ENCODE measurements at places on chromosomes 16 and 17. TPM values are rescaled to one million over a fixed set of nuclear protein-coding genes. Genes with fewer than 3 reads are reported as not detected.

GRCh38 chr17:71830866-71831265 lies 290.0 kb upstream of the SOX9 start:
- no peak overlapping the region for H3K27ac ChIP-seq
- DNase-seq: no peak
- H3K27me3 ChIP-seq: peaks cover 36% of the 10 kb centered on the region
- no peak overlapping the region for H3K4me3 ChIP-seq
- no peaks in the 10 kb centered on the region for H3K4me1 ChIP-seq

FAHD1 gene
- 43.3 TPM for total RNA-seq

GRCh38 chr17:49089094-49089493 lies 43.5 kb upstream of the B4GALNT2 start:
- H3K27me3 ChIP-seq: peaks cover 24% of the 10 kb centered on the region
- H3K4me3 ChIP-seq: no peak overlapping the region
- no peak for DNase-seq

GRCh38 chr17:79043191-79043930 lies 19.4 kb downstream of the C1QTNF1 start:
- peaks cover 51% of the 10 kb centered on the region for H3K27me3 ChIP-seq
- H3K27ac ChIP-seq: no peak overlapping the region
- no peak overlapping the region for H3K4me3 ChIP-seq
- H3K36me3 ChIP-seq: peaks cover 23% of the 10 kb centered on the region
- H3K4me1 ChIP-seq: peaks cover 27% of the 10 kb centered on the region
- DNase-seq: no peak

- no peaks in the 10 kb centered on the region for H3K27me3 ChIP-seq
- no peak for DNase-seq
- H3K36me3 ChIP-seq: peaks cover 5% of the 10 kb centered on the region
- peaks cover 19% of the 10 kb centered on the region for H3K4me1 ChIP-seq
Measured at GRCh38 chr17:43554857-43555256, 8.7 kb upstream of the ETV4 start.

DNA sequence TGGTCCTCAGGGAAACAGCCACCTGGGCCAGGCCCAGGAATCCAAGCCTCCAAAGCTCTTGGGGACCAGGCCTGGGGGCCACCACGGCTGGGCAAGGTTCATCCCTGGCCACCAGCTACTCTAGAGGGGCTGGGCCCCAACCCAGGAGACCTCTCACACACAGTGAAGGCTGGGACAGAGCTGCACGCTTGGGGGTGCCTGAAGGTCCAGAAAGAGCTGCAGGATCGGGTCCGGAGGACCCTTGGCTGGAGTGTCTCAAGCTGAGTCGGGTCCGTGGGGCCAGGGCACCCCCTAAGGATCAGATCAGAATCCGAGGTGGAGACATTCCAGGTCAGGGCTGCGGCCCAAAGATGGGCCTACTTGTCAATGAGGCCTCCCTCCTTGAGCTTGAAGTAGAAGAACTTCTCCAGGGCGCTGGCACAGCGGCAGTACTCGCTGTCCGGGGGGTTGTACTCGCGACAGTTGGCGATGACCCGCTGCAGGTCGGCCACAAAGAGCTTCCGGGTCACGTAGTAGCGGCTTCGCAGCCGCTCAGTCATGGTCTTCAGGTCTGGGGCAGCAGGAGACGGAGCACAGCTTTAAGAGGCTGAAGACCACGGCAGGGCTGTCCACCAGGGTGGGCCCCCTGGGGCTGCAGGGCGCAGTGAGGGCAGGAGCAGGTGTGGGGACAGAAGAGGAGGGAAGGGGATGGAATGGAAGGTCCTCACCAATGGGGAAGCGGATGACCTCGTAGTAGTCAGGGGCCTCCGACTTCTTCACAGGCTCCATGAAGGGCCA lies 967 bp upstream of the DHX58 start:
- DNase-seq: no peak
- peaks cover 73% of the 10 kb centered on the region for H3K36me3 ChIP-seq
- H3K27ac ChIP-seq: no peak overlapping the region

- H3K4me3 ChIP-seq: no peak overlapping the region
- no peak for DNase-seq
- peaks cover 13% of the 10 kb centered on the region for H3K4me1 ChIP-seq
- no peaks in the 10 kb centered on the region for H3K36me3 ChIP-seq
- H3K27me3 ChIP-seq: peaks cover 81% of the 10 kb centered on the region
- no peak overlapping the region for H3K27ac ChIP-seq
Measured at GRCh38 chr17:4635823-4636375, 5.6 kb downstream of the ALOX15 start.

METTL26 gene
- 117 TPM for total RNA-seq

- peak; percentile 90 for DNase-seq
- no peak overlapping the region for H3K27ac ChIP-seq
- H3K36me3 ChIP-seq: no peaks in the 10 kb centered on the region
- no peaks in the 10 kb centered on the region for H3K4me1 ChIP-seq
- peaks cover 17% of the 10 kb centered on the region for H3K27me3 ChIP-seq
- H3K4me3 ChIP-seq: no peak overlapping the region
Measured at GRCh38 chr16:84672276-84673202, 24.2 kb downstream of the KLHL36 start.

DNA sequence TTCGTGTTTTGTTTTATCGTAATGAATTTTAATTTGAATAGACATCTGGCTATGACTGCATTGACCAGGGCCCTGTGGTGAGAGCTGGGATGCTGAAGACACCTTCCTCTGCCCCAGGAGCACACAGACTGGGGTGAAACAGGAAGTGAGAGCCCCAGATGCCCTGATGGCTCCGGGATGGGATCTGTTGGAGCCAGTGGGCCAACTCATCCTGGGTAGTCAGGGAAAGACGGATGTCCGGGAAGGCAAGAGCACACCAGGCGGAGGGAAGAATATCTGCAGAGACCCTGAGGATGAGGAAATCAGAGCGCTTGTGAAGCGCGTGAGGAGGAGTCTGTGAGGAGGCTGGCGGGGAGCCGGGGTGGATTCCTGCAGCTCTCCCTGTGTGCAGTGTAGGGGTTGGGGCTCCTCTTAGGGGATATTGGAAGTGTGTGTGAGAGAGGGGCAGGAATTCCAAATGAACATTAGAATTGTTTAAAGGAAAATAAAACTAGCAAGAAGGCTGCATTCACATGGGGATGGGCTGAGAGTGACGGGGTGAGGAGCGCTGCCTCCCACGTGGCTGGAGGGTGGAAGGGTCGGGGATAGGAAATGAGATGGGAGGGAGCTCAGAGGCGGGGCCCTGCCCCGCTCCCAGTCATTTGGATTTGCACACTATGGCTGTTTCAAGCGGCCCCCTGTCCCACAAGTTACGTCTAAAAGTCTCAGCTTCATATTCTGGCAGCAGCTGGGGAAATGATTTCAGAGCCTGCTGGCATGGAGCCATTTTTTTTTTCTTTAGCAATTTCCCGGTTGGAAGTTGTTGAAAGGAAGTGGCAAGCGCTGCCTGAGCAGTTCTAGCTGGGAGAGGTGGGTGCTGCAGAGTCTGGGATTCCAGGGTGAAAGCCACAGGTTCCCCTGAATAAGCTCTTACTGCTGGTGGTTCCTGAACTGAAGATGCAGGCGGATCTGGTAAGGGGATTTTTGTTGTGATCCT lies 71.2 kb upstream of the LGALS9 start:
- no peak overlapping the region for H3K27ac ChIP-seq
- H3K27me3 ChIP-seq: no peaks in the 10 kb centered on the region
- H3K4me3 ChIP-seq: peak overlapping the region; percentile 28
- no peaks in the 10 kb centered on the region for H3K36me3 ChIP-seq
- DNase-seq: peak; percentile 48

- H3K4me1 ChIP-seq: no peaks in the 10 kb centered on the region
- no peak overlapping the region for H3K4me3 ChIP-seq
- H3K27ac ChIP-seq: no peak overlapping the region
- peaks cover 69% of the 10 kb centered on the region for H3K27me3 ChIP-seq
- no peak for DNase-seq
Measured at GRCh38 chr17:80529904-80530292, 14.7 kb upstream of the RPTOR start.

GAST gene
- not detected for total RNA-seq

- no peak overlapping the region for H3K4me3 ChIP-seq
- no peaks in the 10 kb centered on the region for H3K36me3 ChIP-seq
- H3K27ac ChIP-seq: no peak overlapping the region
- peaks cover 8% of the 10 kb centered on the region for H3K4me1 ChIP-seq
- H3K27me3 ChIP-seq: no peaks in the 10 kb centered on the region
- no peak for DNase-seq
Measured at GRCh38 chr17:83057793-83058265, 21.6 kb upstream of the METRNL start.

DNA sequence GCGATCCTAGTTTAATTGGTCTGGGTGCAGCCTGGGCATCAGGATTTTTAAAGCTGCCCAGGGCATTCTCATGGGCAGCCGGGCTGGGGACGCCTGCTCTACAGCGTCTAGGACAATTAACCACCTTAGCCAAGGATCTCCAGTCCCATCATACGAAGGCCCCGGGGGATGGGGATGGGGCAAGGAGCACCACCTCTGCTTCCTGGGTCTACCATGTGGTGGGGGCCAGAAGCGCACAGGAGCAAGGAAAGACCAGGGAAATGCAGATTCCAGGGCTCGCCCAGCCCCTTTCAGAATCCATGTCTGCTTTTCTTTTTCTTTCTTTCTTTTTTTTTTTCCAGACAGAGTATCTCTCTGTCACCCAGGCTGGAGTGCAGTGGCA lies 29.3 kb downstream of the TBC1D16 start:
- peaks cover 16% of the 10 kb centered on the region for H3K36me3 ChIP-seq
- no peak for DNase-seq
- H3K4me1 ChIP-seq: peaks cover 20% of the 10 kb centered on the region
- peak overlapping the region; percentile 3 for H3K4me3 ChIP-seq

DNA sequence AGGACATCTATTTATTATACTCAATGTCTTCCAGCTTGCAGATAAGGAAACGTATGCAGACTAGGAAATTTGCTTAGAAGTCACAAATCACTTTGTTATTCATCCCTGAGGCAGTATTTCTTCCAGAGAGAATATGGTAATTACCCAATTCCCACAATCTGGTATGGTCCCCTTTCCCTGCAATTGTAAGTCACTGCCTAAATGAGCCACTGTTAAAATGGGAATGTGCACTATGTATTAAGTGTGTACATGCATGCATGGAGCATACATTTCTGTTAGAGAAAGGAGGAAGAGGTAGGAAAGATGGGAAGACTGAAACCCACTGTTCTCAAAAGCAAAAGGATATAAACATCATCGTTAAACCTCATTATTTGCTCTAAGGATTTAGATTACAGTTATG lies 10.0 kb downstream of the NUFIP2 start:
- H3K4me3 ChIP-seq: no peak overlapping the region
- H3K27ac ChIP-seq: peak overlapping the region; percentile 8
- no peaks in the 10 kb centered on the region for H3K27me3 ChIP-seq
- peaks cover 87% of the 10 kb centered on the region for H3K36me3 ChIP-seq
- DNase-seq: no peak
- H3K4me1 ChIP-seq: peaks cover 34% of the 10 kb centered on the region

GPR139 gene
- not detected for total RNA-seq

ADAM11 gene
- 1.2 TPM for total RNA-seq
